Stimulated activated CD4-positive, alpha-beta T cell treated with anti-CD3 and anti-CD28 coated beads, TNF-alpha, amount 100 ng/mL, for 24 hours (primary cell): ENCODE measurements at places on chromosomes 2 and 18.

DNA sequence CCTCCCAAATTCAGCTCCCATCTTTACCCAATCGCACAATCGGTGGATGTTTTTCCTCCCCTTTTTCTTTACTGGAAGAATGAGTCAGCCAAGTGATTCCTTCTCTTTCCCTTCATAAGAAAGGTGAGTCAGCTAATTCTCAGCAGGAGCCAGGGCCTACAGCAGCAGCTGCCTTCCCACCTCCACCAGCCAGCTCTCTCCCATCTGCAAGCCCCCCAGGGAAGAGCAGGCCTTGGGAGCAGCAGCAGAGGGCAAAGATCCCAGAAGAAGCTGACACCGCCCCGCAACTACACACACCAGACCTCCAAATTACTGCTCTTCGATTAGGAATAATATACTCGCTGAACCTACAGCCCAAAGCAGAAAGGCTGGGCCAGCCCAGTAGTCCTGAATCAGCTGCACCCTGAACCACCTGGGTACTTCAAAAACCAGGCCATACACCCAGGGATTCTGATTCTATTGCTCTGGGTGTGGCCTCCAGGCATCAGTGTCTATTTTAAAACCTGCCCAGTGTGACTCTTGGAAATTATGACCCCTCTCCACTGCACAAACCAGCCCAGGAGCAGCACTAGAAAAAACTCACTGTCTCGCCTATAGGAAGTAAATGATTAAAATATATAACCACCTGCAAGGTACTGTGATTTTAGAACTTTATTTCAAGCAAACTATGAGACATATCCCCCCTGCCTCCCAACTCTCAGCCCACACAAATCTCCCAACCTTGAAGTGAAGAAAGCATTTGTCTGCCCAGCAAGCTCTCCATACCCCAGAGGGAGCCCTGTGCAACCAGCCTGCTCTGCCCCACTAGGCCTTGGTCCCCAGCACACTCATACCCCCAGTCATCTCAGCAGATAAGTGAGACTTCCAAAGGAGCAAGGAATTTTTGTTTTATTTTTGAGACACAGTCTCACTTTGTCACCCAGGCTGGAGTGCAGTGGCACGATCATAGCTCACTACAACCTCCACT lies 7.3 kb downstream of the SFXN5 start:
- DNase-seq, result no peak

GRCh38 chr18:74672371-74672770 lies 74.7 kb downstream of the ZNF407 start:
- no peak for DNase-seq

- DNase-seq, result no peak
These were observed 72.7 kb upstream of the CCDC68 start for GRCh38 chr18:55031979-55032378.

DNA sequence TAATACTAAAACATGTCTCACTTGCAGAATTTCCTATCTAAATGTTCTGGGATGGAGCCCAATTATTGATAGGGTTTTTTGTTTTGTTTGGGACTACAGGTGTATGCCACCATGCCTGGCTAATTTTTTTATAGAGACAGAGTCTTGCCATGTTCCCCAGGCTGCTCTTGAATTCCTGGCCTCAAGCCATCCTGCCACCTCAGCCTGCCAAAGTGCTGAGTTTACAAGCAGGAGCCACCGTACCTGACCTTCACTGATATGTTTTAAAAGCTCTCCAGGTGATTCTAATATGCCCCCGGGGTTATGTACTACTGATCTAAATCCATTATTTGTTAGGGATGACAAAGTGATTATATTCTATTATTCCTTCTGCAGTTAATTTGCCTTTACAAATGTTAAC lies 2.2 kb downstream of the ELAC1 start:
- DNase-seq, result no peak

DNA sequence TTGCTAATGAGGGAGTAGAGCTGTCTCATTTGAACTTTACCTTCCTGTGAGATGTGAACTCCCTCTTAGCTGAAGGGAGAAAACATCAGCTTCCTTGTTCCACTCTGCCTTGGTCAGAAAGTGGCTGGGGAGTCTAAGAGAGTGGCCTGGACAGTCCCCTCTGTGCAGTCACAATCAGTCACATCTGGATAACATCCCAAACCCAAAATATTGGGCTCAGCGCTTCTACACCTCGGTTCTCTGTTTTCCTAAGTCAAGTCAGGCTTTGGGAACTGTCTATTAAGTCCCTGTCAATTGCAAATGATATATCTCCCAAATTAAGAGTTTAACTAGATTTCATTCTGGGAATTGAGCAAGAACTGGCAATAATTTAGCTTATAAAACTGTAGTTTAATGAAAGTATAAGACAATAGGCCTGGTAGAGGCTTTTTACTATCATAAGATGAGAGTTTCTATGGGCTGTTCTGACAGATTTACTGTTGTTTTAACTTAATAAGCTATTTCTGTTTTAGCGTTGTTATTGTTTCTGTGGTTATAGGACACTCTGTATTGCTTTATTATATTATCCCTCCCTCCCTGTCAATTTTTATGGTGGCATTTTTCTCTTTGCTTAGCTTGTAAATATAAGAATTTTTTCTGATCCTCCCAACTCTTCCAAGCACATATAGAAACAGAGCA lies 135.1 kb upstream of the LHCGR start:
- DNase-seq, result no peak

DNA sequence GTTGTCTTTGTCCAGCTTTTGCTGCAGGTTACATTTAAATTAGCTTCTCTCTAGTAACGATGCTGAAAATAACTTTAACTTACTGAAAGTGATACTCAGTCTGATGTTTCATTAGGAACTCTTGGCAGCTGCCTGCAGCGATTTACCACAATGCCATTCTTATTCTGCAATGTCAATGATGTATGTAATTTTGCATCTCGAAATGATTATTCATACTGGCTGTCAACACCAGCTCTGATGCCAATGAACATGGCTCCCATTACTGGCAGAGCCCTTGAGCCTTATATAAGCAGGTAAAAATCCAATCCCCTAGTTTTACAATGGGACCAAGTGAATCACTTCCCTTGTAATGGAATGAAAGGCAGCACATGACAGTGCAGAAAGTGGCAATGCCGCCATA lies 16.3 kb upstream of the MFF start:
- DNase-seq, result no peak

DNA sequence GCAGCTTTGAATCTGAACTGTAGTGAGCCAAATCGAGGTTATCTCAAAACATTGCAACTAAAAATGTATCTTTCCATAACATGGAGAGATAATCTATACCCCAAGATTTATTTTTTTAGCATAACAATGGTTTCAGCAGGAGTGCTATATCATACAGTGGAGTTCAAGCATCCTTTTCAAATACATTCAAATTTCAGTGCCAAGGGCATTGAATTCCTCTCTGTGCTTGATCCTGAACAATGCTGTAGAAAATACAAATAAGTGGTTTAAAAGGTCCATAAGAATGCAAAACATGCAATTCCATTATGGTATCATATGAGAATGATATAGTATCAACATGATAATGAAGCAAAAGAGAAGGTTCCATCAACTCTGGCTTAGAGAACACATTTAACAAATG lies 201.7 kb downstream of the TXNL1 start:
- DNase-seq, result no peak

DNA sequence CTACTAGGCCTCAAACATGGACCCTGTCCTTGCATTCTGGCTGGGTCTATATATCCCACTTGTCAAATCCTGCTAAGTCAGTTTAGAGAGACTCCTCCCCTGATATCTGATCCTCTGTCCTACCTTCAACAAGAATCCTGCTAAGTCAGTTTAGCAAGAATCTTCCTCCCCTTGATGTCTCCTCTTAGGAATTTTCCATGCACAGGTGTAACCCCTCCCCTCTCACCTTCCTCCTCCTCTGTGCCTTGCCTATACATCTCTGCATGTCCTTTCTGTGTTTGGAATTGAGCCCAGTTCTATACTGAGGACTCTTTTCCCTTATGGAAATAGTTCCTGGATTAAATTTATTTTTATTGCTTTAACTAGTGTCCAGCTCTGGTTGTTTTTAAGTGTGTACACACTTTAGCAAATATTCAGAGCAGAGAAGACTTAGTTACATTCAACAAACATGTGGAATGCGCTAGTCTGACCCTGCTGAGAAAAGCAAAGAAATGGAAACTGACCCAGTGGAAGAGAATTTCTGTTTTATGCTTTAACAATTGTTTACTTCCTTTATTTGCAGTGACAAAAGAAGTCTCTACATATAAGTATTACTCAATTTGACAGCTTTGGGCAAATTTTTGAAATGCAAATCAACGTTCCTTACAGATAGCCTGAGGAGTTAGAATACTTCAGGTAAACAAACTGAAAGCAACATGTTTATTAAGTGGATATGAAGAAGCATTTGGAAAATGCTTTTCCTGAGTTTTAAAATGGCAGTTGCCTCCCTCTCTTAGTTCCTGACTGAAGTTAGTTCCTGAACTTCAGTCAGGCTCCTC lies 80.6 kb downstream of the RIT2 start:
- DNase-seq, result no peak

DNA sequence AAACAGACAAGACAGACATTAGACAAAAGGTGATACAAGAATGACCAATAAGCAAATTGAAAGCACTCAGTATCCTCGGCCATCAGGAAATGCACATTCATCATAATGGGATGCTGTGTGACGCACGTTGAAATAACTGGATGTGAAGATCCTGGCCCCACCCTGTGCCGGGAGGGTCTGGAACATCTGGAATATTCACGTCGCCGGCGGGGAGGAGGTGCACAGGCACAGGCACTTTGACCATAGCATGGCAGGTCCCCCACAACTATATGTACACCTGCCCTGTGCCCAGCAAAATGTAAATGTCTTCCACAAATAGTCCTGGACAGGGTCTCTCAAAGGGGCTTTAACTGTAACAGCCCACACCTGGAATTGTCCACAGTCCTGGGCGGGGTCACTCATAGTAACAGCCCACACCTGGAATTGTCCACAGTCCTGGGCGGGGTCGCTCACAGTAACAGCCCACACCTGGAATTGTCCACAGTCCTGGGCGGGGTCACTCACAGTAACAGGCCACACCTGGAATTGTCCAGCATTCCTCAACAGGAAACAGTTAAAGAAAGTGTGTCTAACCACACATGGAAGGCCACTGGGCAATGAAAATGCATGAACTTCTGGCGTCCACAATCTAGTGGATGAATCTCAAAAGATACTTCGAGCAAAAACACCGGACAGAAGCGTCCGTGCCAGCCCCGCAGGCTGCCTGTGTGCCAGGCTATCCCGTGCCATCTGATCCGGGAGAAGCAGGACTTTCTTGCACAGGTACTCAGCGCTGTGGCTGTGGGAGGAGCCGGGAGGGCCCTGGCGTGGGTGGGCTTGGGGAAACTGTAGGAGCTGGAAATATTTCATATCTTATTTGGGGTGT lies 113.4 kb downstream of the RTP5 start:
- no peak for DNase-seq

GRCh38 chr2:59899692-59900091 lies 653.8 kb downstream of the BCL11A start:
- DNase-seq, result no peak

DNA sequence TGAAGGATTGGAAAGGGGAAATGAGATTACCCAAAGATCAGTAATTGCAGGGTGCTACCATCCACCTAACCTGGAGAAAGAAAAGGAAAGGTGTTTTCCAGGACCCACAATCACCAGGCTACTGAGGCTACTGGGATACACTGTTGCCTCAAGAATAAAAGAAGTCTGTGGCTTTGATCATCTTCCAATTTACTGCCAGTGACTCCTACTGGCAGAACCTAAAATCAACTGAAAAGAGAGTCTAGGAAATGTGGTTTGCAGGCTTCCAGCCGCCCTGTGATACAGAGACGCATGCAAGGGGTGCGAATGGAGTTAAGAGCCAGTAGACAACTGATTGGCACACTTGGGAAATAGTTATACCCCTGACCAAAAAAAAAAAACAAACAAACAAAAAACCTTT lies 16.6 kb upstream of the TTL start:
- DNase-seq, result no peak

DNA sequence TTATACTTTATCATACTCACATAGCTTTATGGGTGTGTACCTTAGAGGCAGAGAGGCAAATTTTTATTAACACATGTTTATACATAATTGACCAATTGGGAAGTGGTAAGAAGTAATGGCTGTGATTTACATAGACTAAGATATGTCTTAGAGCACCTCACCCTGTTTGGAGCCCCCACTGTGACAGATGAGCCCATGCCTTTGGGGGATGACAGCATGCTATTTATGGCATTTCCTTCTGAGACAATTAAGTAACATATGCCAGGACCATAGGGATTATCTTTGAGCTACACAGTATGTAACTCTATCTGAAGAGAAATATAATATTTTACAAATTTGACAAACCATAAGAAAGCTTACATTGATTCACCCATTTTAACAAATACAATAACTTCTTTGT lies 1655.3 kb upstream of the ACVR2A start:
- no peak for DNase-seq

- peak; percentile 54 for DNase-seq
These were observed 104.9 kb downstream of the ANKRD44 start for GRCh38 chr2:197205585-197206215.

DNA sequence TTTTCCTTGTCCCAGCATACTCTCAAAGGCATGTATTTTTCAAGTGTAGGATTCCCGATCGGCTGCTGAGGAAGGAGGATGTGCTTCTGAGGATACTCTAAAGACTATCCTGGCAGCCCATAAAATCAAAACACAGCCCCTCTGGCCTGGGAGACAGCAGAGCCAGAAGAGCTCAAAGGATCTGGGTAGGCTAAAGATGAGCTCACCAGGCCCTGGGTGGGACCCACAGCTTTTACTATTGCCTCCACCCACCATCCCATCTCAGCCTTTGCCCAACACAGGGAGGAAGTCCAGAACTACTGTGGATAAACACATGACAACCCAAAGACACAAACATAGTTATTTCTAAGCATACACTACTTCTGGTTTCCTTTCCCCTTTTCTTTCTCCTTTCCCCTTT lies 79.1 kb upstream of the ZFP36L2 start:
- no peak for DNase-seq

GRCh38 chr18:13276530-13277520 lies 58.3 kb downstream of the LDLRAD4 start:
- DNase-seq, result no peak

- DNase-seq, result no peak
These were observed 34.0 kb downstream of the EPAS1 start for GRCh38 chr2:46331109-46331766.

GRCh38 chr2:186530314-186530713 lies 44.3 kb downstream of the ZC3H15 start:
- no peak for DNase-seq

DNA sequence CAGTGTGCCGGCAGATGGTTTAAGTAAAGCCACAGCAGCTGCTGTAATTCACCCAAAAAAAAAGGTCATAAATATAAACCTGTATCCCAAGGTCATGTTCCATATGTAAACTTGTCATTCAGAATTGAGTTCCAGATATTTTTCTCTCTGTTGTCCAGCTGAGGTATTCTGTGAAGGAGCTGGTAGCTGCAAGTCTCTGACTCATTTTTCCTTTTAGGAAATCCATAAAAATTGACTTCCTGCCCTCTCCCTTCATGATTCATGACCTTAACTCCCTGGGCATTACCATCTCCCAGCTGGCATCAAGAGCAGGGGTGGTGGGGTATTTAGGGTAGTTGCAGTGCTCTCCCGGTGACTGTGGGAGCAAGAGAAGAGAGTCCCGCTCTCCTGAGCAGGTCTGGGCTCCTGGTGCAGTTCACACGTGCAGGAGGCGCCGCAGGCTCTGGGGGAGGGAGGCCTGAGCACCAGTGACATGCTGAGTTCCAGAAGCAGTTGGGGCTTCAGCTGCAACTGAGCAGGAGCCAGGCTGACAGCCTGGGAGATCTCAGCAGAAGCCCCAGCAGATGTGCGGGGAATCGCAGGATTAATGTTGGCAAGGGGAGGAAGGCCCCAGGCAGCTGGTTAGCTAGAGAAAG lies 192.6 kb downstream of the MGAT5 start:
- no peak for DNase-seq

GRCh38 chr18:50428531-50429206 lies 53.8 kb downstream of the SKA1 start:
- no peak for DNase-seq
